ENCODE measurements at places on chromosomes 3 and 15. TPM values are rescaled to one million over a fixed set of nuclear protein-coding genes. Genes with fewer than 3 reads are reported as not detected.
A peak's percentile ranks its signal among the peaks of the same experiment; 100 is the strongest.

GAP43 gene
- total RNA-seq, result not detected

DNA sequence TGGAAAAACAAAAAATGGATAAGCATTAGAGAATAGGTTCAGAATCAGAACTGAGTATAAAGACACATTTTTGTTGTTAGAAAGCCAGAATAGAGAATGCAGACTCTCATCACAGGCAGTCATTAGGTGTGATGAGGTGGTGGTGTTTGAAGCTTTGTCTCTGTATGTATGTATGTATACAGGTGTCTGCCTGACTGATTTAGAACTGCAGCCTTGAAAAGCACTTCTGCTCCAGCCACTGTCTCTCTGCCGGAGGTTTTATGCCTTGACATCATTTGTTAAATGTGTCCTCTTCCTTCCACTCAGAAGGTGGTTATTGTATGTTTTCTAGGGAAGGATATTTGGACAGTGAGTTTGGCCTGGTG, 80.7 kb upstream of the ZBED2 start:
- no peak overlapping the region for H3K4me3 ChIP-seq
- H3K27ac ChIP-seq, result no peak overlapping the region
- no peaks in the 10 kb centered on the region for H3K27me3 ChIP-seq
- H3K4me1 ChIP-seq, result peaks cover 35% of the 10 kb centered on the region
- no peak for DNase-seq

DNA sequence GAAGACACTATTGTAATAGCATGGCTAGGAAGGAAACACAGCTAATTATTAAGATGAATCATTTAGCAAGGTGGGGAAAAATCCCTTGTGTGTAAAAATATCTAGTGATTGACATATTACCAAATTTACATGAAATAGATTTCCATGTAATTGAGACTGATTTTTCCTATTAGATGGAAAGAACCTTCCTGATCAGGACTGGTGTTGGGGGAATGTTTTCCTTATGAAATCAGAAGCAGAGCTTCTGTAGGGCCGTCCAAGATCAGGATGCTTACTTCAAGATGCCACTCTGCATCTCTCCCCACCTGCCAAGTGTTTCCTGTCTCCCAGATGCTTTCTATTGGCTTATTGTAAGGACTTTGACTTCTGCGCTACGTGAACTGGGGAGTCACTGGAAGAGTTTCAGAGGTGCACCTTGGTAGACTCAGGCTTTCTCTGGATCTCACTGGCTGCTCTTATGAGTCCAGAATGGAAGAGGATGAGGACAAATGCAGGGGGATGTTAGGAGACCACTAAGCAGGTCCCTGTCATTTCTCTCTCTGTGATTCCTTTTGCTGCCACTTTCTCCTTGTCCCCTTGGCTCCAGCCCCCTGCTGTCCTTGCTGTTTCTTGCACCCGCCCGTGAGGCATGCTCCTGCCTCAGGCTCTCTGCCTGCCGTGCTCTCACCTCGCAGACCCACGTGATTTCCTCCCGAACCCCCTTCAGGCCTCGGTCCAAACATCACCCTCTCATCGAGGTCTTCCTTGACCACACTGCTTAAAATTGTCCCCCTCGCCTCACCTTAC, 30.1 kb downstream of the BTD start:
- peaks cover 32% of the 10 kb centered on the region for H3K4me1 ChIP-seq
- no peaks in the 10 kb centered on the region for H3K36me3 ChIP-seq
- no peak overlapping the region for H3K4me3 ChIP-seq
- DNase-seq, result no peak
- H3K27me3 ChIP-seq, result no peaks in the 10 kb centered on the region

C3orf22 gene
- total RNA-seq, result not detected

DNA sequence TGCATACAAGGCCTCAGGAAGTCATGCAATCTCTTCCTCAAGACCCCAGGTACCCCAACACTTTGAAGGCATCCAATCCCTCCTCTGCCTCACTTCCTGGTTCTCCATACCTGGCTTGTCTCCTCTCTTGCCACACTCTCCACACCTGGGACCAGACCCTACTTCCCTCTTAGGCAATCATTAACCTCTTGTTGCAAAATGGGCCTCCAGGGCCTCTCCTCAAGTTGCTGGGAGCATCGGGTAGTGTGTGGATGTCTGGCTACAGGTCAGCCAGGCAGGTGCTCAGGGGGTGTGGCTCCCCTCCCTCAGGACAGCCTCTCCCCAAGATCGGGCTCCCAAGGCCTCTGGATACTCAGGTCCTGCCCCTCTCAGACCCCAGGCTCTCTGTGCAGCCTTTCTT, 8.6 kb downstream of the PLA2G4E start:
- H3K27ac ChIP-seq, result peak overlapping the region; percentile 36
- no peak overlapping the region for H3K4me3 ChIP-seq
- peak; percentile 24 for DNase-seq
- no peaks in the 10 kb centered on the region for H3K36me3 ChIP-seq

BCL6 gene
- 53.4 TPM for total RNA-seq

SLC9A9 gene
- 1.6 TPM for total RNA-seq

DNA sequence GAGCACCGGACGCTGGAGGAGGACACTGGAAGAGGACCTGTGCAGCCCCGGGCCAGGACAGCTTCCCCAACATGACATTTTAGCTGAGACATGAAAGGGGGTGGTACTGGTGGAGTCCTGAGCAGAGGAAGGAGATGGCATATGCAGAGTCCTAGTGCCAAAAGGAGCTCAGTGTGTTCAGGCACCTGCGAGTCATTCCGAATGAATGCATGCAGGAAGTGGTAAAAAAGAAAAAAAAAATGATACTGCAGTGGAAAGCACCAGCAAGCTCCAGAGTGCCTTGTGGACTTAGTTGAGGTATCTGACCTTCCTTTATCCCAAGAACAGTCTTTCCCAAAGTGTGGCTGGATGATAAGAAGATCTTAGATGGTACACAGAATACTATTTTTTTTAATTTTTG, 6.6 kb upstream of the ZNF148 start:
- H3K4me3 ChIP-seq, result no peak overlapping the region
- no peak overlapping the region for H3K27ac ChIP-seq

DNA sequence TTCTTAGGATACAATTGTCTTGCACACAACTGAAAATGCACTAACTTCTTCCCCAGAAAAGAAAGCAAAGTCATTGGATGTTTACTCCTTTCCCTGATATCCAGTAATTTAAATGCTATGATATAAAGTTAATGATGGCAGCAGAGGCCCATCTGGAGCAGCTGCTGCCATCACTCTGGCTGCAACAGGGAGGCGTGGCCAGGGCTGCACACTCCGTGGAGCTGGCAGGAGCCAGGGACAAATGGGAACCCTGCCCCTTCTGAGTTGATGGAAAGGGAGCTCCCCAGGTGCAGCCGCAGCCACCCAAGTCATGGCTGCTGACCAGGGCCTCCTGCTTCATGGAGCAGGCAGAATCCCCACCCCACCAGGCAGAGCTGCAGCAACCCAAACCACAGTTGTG, 72.6 kb upstream of the ALDH1A3 start:
- no peaks in the 10 kb centered on the region for H3K4me1 ChIP-seq
- H3K27me3 ChIP-seq, result no peaks in the 10 kb centered on the region
- no peaks in the 10 kb centered on the region for H3K36me3 ChIP-seq
- no peak overlapping the region for H3K4me3 ChIP-seq
- no peak overlapping the region for H3K27ac ChIP-seq
- DNase-seq, result no peak

DNA sequence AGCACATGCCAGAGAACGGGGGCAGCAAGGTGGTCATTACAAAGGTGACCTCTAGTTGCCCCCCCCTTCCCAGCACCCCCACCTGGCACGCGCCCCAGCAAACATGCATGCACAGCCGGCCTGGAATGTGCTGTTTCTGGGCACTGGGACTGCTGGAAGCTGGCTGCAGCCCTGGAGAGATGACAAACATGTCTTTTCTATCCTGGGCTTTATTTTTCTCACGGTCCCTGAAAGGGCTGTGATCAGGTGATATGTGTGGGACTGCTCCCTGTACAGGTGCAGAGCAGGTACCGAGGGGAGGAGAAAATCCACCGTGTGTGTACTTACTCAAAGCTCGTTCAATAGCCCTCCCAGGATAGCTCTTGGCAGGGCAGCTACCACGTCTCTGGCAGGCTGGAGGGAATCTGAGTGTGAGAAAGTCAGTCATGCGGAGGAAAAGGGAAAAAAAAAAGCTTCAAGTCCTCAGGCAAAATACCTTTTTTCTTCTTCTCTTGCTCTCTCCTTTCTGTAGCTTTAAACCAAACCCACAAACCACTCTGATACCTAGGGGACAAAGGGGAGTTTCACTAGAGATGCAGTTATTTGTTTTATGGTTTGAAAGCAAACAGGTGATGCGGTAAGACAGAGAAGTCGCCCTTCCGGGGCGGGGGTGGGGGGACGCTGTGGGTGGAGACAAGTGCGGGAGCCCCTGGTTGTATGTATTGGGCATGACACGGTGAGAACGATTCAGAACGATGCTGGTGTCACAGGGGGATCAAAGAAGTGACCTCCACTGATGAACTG, 5.0 kb upstream of the HES1 start:
- H3K27me3 ChIP-seq, result no peaks in the 10 kb centered on the region
- H3K4me3 ChIP-seq, result no peak overlapping the region
- peak; percentile 81 for DNase-seq
- H3K4me1 ChIP-seq, result peaks cover 54% of the 10 kb centered on the region
- H3K36me3 ChIP-seq, result no peaks in the 10 kb centered on the region
- H3K27ac ChIP-seq, result peak overlapping the region; percentile 74

HESX1 gene
- not detected for total RNA-seq

DNA sequence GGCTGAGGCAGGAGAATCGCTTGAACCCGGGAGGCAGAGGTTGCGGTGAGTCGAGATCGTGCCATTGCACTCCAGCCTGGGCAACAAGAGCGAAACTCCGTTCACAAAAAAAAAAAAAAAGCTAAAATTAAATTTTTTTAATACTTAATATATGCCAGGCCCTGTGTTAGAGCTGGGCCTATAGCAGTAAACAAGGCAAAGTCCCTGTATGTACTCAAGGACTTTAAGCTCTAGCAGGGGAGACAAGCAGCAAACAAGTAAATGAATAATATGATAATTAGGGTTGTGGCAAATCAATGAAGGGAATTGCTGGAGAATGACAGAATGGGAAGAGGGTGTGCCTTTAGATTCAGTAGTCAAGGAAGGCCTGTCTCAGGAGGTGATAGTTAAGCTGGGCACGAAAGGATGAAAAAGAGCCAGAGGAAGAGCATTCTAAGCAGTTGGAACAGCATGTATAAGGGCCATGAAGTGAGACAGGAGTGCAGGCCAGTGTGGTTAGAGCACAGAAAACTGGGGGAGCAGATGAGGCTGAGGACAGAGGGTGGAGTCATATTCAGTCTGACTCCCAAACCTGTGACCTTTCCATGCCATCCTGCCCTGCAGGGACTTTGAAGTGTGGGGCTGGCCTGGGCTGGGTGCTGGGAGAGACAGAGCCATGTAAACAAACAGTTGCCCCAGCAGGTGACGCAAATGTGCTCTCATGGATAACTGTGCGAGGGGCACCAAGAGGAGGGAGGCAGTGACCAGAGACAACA, 6.6 kb upstream of the RAF1 start:
- H3K36me3 ChIP-seq, result no peaks in the 10 kb centered on the region
- no peaks in the 10 kb centered on the region for H3K4me1 ChIP-seq
- DNase-seq, result no peak
- no peak overlapping the region for H3K4me3 ChIP-seq

GRCh38 chr3:142498397-142499180, 50.8 kb upstream of the XRN1 start:
- H3K27me3 ChIP-seq, result no peaks in the 10 kb centered on the region
- peaks cover 3% of the 10 kb centered on the region for H3K36me3 ChIP-seq
- H3K27ac ChIP-seq, result no peak overlapping the region
- no peak for DNase-seq
- H3K4me1 ChIP-seq, result no peaks in the 10 kb centered on the region

GRCh38 chr15:62940093-62940754, 102.3 kb upstream of the TPM1 start:
- no peaks in the 10 kb centered on the region for H3K36me3 ChIP-seq
- H3K4me1 ChIP-seq, result peaks cover 34% of the 10 kb centered on the region
- no peak overlapping the region for H3K4me3 ChIP-seq
- H3K27me3 ChIP-seq, result no peaks in the 10 kb centered on the region
- H3K27ac ChIP-seq, result peak overlapping the region; percentile 15
- DNase-seq, result no peak

CDCP1 gene
- 6.2 TPM for total RNA-seq

All from body of pancreas (tissue), 4 donors.